Cortex of kidney (tissue), 1 donor: ENCODE measurements at places on chromosomes 11 and 22.

GRCh38 chr11:126963603-126964363, 36.8 kb downstream of the KIRREL3 start:
- DNase-seq, result no peak

- DNase-seq, result no peak
These were observed 854.3 kb downstream of the METTL15 start for GRCh38 chr11:28962502-28962901.

DNA sequence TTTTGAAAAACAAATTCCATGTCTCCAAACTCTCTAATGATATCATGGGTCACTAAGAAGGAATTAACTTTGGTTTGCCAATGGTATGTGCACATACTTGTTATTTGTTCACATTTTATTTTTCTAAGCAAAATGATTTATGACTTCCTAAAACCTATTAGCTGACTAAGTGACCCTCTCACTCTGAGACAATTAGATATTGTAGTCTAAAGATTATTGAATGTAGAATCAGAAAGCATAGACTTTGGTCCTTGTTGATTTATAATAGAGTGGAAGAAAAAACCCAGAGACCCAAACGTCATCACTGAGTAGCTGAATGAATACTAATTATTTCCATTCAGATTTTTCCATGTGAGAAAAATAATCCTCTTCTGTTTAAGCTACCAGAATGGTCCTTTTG, 243.5 kb upstream of the ANO3 start:
- no peak for DNase-seq

DNA sequence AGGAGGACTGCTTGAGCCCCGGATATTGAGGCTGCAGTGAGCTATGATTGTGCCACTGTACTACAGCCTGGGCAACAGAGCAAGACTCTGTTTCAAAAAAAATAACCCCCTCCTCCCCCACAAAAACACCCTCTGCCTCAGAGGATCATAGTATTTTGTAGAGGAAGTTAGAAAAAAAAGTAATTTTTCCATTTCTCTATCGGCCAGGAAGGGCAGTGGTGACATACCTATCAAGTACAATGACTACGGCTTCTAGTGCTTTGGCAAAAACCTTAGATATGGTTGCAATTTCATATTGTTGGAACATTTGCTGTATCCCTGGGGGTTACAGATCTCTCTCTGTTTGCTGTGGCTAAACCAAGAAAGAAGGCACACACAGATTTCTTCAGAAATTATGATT, 28.9 kb downstream of the C2CD3 start:
- DNase-seq, result no peak

- no peak for DNase-seq
These were observed 19.1 kb downstream of the POU2AF2 start for GRCh38 chr11:111264646-111265045.

GRCh38 chr11:15865212-15865987, 490.9 kb downstream of the SOX6 start:
- no peak for DNase-seq

GRCh38 chr22:48065892-48066291, 1303.4 kb downstream of the TBC1D22A start:
- no peak for DNase-seq

GRCh38 chr11:62613291-62613778, 278 bp downstream of the ROM1 start:
- DNase-seq, result no peak

DNA sequence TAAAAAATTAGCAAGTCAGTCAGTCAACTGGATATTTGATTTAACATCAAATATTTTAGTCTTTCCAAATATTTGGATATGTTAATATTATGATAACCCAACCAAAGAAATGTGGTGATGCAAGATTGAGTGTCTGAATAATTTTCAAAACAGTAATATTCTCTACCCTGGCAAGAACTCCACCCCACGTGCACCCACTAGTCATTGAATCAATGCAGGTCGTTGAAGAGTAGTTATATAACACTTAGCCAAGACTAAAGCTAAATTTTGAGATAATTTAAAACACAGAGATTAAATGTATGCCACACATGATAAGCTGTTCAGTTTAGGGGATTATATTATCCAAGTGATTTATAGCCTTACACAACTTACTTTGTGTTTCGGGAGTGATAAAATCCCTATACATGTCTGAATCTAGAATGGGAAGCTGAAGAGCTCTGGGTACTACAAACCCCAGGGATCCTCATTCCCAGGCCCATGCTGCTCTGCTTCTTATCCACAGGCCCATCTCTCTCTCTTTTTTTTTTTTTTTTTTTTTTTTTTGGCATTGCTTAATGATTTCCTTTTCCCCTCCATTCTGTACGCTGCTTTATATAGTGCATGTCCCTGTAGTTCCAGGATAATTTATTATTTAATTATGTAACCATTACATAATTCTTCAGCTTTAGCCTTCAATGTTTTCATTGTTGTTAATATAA, 392.9 kb downstream of the NTM start:
- no peak for DNase-seq

GRCh38 chr11:64788321-64789215, 10.2 kb upstream of the SF1 start:
- DNase-seq, result no peak

- no peak for DNase-seq
These were observed 105.9 kb downstream of the SLC17A6 start for GRCh38 chr11:22444076-22444475.

DNA sequence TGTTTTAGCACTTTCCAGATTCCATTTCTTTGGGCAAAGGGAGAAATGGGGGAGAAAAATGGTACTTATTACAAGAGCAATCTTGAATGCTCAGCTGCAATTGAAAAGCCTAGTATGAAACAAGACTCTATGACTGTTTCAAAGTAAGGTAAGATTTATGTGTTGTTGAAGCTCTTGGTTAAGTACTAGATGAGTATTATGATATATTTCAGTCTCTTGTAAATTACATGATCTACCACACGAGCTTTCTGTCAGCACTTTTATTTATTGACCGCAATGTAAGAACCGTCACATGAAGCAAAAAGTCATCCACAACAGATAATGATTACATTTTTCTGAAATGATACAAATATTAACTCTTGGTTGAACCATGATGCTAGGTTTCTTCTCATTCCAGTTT, 906.7 kb upstream of the CHORDC1 start:
- DNase-seq, result no peak

DNA sequence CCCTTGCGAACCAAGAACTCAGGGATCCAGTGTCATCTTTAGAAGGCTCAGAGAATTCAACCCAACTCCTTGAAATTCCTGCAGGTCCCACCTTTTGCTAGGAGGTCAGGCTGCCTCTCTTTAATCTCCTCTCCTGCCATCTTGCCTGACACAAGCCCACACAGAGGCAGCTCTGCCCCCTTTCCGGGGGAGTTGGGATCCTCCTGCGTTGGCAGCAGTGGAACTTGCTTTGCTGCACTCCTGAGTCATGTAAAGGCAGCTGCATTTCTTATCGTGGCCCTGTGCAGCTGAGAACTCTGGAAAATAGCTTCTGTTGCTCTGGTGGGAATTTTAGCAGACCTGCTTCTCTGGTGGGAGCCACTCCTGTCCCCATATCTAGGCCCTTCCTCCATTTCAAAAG, 142.3 kb upstream of the TBCEL start:
- no peak for DNase-seq

GRCh38 chr11:6576471-6577373, 26.7 kb downstream of the RRP8 start:
- DNase-seq, result no peak

DNA sequence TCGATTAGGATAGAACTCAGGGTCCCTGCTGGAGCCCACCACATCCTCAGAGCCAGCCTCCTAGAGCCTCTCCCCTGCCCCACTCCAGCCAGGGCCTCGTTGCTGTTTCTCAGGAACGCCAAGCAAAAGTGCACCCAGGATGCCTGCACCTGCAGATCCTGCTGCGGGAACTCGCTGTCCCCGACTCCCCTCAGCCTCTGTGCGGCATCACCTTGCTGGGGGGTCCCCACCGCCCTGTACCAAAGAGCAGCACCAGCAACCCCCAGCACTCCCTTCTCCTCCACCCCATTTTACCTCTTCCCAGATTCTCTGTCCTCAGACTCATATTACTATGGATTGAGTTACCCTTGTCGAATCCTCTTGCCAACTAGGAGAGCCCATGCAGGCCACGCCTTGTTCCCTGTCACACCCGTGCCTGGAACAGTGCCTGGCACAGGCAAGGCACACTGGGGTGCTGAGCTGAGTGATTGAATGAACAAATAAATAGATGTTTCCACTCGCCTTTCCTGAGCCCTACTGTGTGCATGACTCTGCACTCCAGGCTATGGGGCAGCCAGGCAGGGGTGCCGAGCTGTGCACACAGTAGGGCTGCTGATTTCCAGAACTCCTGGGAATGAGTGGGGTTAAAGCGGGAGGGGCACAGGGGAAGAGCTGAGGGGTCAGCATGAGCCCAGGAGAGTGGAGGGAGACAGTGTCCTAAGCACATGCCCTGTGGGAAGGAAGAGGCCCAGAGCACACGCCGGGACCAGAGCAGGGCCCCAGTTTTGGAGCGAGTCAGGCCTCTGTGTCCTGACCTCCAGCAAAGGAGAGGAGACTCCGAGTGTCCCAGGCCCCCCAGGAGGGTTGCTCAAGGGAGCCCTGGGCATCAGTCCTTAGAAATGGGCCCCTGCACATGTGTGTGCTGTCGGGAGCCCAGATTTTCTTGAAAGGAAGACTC, 44.3 kb downstream of the LINC01488 start:
- no peak for DNase-seq

- no peak for DNase-seq
These were observed 12.3 kb upstream of the LINC01488 start for GRCh38 chr11:69468911-69469885.

DNA sequence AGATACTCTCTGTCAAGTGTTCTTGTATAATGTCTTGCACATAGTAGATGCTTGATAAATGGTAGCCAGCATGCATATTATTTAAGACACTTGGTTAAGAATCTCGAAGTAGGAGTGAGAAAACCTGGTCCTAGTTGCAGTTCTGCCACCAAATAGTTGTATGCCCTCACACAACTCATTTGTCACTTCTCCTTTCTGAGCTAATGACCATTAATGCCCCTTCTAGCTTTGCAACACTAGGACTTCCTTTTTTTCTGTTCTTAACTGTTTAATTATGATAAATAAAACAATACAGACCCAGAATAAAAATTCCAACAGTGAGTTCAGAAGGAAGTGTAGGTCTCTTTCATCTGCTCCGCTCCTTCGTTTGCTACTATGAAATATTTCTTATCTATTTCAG, 453.6 kb downstream of the TMEM135 start:
- DNase-seq, result no peak

DNA sequence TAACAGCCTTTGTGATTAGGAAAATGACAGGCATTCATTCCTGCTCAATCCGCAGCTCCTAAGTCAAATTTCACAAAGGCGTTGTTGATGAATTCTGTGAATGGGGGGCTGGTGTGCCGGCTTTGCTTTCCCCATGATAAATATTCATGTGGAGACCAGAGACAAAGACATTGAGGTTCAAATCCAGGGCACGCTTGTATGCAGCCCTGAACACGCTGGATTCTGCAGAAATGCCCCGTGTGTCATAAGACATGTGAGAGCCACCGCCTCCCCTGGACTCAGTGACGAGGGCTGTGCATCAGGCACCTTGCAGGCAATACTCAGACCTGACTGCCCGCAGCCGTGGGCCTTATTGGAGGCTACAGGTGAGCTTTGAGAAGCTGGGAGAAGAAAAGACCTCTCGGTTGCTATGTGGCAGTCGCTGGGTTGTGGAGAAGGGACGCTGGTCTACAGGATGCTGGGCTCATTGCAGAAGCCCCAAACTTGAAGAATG, 906.2 kb downstream of the BRD1 start:
- DNase-seq, result no peak

DNA sequence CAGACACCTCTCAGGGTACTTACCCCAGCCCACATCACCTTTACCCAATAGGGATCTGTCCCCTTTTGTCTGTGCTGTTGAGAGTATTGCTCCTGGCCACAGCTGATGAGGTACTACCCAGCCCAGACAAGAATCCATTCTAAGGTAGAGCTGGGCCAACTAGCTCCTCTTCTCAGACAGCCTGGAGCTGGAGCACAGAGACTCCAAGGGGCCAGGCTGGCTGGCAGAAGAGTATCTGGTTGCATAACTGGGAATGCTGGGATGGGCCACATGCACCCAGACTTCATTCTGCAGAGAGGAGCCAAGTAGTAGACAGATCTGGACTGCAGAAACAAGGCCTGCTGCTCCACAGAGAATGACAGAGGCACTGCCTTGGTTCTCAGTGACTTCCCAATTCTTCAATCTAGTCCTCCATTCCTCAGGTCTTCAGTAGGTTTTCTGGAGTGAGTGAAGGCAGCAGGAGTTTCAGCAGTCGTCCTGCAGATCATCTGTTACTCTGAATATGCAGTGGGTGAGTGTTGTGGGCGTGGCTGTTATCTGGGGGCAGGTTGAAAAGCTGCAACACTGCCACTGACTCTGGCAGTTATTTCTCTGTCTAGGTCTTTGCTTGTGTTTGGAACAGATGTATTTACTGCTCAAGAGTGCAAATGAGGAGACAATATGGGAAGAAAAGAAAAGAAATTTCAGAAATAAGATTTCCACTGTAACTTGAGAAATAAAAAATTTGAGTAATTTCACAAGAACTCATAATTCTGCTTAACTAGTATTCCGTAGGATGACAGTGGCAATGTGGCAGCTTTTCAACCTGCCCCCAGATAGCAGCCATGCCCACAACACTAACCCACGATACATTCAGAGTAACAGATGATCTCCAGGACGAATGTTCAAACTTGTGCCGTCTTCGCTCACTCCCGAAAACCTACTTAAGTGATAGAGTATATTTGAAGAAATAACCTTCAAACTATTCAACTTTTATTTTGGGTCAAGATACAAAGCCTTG, 34.9 kb downstream of the MAPK1 start:
- DNase-seq, result no peak

GRCh38 chr11:36274414-36274813, 14.8 kb downstream of the COMMD9 start:
- no peak for DNase-seq

- DNase-seq, result no peak
These were observed 20.0 kb downstream of the CALCB start for GRCh38 chr11:15093432-15093831.

GRCh38 chr11:71987521-71987920, 11.2 kb upstream of the IL18BP start:
- DNase-seq, result no peak

DNA sequence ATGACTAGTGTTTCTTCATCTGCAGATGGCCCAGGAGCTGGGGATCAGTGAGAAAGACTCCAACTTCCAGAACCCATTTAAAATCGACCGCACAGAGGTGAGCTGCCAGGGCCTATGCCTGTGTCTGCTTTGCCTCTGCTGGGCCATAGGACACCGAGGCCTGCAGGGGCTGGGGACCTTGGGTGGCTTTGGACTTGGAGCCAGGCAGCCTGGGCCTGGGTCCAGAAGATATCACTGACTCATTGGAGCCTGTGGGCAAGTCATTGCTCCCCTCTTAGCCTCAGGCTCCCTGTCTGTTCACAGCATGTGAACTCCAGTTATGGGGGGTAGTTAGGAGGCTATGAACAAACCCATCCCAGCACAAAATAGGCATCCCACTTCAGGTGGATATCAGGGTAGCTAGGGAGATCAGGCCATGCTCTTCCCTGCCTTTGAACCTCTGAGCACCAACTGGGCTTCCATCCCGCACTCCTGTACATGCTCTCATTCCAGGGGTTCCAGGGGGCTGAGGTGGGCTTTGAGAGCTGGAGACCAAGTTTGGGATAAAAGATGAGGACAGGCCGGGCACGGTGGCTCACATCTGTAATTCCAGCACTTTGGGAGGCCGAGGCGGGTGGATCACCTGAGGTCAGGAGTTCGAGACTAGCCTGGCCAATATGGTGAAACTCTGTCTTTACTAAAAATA, 13.4 kb downstream of the CCDC134 start:
- DNase-seq, result no peak
